ENCODE measurements at places on chromosomes 2 and 18.

- no peak for DNase-seq
- H3K27ac ChIP-seq, result no peak overlapping the region
- no peaks in the 10 kb centered on the region for H3K4me1 ChIP-seq
- no peaks in the 10 kb centered on the region for H3K36me3 ChIP-seq
- H3K27me3 ChIP-seq, result no peaks in the 10 kb centered on the region
- H3K4me3 ChIP-seq, result no peak overlapping the region
Observed at GRCh38 chr2:48824116-48824515, 68.6 kb upstream of the LHCGR start.

- no peaks in the 10 kb centered on the region for H3K36me3 ChIP-seq
- H3K27me3 ChIP-seq, result 0 out of 2 replicates have a peak, but pooled peaks cover 10% of the 10 kb centered on the region
- no peak overlapping the region for H3K4me3 ChIP-seq
- H3K4me1 ChIP-seq, result peaks cover 16% of the 10 kb centered on the region
- H3K27ac ChIP-seq, result no peak overlapping the region
Observed at GRCh38 chr2:170339750-170340692, 162.1 kb downstream of the MYO3B start.

DNA sequence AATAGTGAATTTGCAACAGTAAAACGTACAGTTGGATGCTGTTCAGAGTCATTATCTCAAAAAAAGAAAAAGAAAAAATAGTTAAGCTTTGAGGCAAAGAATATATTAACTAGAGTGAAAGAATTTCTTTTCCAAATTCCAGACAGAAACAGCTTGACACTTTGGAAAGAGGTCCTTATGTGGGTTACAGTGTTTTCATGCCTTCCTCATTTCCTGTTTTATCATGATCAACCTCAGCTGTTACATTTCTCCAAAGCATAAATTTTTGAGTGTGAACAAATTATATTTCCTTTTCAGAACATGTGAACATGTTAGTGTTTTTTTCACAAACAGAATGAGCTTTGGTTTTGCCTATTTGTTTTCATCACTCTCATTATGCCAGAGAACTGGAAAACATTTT is 13.6 kb downstream of the FRZB start:
- no peak for DNase-seq
- no peak overlapping the region for H3K27ac ChIP-seq
- no peaks in the 10 kb centered on the region for H3K4me1 ChIP-seq
- H3K27me3 ChIP-seq, result no peaks in the 10 kb centered on the region

DNA sequence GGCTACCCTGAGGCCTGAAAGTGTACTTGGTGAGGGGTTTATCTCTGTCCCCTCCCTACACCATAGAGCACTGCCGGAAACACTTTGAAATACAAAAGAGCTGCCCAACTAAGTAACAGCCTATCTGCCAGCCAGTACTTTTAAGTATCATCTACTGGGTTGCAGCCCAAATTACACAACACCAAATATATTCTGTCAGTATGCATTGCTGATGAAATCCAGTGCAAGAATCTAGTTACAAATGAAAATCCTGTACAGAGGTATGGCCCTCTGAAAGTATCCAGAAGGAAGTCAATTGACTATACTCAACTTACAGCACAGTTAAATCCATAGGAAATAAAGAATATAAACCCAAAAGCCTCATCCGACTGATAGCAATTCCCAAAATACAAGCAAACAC is 280.8 kb downstream of the CCDC85A start:
- no peaks in the 10 kb centered on the region for H3K36me3 ChIP-seq
- DNase-seq, result no peak
- no peaks in the 10 kb centered on the region for H3K27me3 ChIP-seq
- H3K4me1 ChIP-seq, result no peaks in the 10 kb centered on the region
- no peak overlapping the region for H3K27ac ChIP-seq

DNA sequence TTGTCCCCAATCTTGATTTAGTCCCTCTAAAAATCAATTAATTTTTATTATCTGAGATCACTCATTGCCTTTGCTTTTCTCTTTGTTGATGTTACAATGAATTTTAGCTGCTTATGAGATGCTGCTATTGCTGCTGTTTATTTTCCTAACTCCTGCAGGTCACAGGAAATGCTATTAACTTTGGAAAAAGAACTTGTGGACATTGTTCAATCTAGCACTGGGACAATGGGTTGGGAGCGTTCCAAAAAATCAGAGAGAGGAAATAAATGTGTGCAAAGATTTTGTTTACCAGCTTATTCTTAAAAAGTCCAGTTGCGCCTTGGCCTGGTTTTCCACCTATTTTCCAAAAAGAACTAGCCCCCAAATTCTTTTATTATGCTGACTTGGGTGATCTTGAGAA is 268.3 kb downstream of the PTH2R start:
- DNase-seq, result no peak
- no peaks in the 10 kb centered on the region for H3K4me1 ChIP-seq
- no peak overlapping the region for H3K27ac ChIP-seq

GRCh38 chr2:41726364-41726763 is 321.5 kb upstream of the PKDCC start:
- H3K27me3 ChIP-seq, result no peaks in the 10 kb centered on the region
- no peak for DNase-seq
- no peak overlapping the region for H3K4me3 ChIP-seq
- H3K4me1 ChIP-seq, result no peaks in the 10 kb centered on the region
- H3K36me3 ChIP-seq, result no peaks in the 10 kb centered on the region
- H3K27ac ChIP-seq, result no peak overlapping the region

Measured in MM.1S (cell line).